Activated naive CD8-positive, alpha-beta T cell treated with anti-CD3 and anti-CD28 coated beads for 36 hours (primary cell): ENCODE measurements at places on chromosomes 6 and 20. TPM values are rescaled to one million over a fixed set of nuclear protein-coding genes. Genes with fewer than 3 reads are reported as not detected.

GRCh38 chr20:37669773-37670236, 24.0 kb upstream of the CTNNBL1 start:
- no peak for DNase-seq

Gene BPIFB2
- not detected for total RNA-seq

Gene TMEM170B
- total RNA-seq = 2.2 TPM

Gene OOEP
- total RNA-seq = not detected
